Effector memory CD4-positive, alpha-beta T cell (primary cell): ENCODE measurements at places on chromosomes 1 and 21.

DNA sequence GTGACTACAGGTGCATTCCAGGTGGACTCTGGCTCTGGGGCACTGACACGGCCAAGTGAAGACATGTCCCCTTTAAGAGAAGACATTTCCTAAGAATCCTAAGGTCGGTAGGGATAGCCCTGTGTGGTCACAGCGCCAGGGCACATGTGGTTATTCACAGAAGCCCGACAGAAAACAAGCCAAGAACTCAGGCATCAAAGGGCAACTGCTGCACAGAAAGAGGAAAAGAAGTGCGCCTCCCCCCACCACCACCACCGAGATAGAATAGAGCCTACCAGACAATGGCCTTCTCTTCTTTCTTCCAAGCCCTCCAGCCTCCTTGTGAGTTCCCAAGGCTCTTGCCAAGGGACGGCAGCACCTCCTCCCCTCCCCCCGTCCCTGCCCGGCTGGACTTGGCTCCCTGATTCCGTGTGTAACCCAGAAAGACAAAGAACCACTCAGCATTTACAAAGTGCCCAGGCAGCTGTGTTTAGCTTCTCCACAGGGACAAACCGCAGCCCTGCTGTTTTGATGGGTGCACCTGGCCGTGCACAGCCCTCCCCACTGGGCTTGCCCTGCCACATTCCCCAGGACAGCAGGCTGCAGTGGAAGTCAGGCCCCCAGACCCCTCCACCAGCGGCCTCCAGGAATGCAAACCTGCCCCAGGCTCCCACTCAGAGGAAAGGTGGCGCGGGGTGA is 30.2 kb downstream of the TMPRSS2 start:
- DNase-seq = no peak

- DNase-seq = no peak
These were observed 23.8 kb upstream of the IFNAR1 start for GRCh38 chr21:33300701-33301631.

GRCh38 chr1:96388421-96389310 is 332.9 kb upstream of the PTBP2 start:
- no peak for DNase-seq

DNA sequence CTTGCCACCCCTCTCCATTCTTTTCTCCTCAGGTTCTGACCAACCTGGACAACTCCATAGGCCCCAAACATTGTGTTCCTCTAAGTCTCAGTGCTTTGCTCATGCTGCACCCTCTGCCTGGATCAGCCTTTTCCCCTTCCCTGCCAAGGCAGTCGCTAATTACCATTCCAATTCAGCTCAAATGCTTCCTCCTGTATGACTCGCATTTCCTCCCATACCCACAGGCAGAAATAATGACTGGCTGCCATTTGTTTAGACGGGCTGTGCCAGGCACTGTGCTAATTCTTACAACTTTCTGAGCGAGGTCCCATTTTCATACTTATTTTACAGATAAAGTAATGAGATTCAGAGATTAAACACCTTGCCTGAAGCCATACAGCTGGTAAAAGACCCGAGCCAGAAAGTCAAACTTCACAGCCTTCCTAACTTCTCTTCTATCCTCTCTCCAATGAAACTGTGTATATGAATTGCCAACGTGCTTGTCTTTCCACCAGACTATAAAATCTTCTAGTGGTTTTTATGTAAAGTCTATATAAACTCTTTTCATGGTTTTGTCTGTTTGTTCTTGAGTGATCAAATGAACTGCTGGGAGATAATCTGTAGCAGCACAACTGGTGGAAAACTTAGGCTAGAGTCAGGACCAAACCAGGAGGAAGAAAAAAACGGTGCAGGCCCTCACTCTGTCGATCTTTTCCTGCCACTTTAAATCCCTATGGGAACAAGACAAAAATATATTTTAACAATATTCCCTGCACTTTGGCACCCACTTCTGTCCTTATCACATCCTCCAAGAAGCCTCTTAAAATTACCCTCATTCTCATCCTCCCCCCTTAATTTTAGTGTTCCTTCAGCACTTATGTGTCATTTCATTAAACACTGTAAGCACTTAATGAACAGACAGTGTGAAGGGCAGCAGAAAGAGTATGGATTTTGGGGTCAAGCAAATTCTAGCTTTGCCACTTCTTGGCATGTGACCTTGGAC is 33.7 kb downstream of the RAB3B start:
- no peak for DNase-seq
